ENCODE measurements at places on chromosomes 7 and 10.

DNA sequence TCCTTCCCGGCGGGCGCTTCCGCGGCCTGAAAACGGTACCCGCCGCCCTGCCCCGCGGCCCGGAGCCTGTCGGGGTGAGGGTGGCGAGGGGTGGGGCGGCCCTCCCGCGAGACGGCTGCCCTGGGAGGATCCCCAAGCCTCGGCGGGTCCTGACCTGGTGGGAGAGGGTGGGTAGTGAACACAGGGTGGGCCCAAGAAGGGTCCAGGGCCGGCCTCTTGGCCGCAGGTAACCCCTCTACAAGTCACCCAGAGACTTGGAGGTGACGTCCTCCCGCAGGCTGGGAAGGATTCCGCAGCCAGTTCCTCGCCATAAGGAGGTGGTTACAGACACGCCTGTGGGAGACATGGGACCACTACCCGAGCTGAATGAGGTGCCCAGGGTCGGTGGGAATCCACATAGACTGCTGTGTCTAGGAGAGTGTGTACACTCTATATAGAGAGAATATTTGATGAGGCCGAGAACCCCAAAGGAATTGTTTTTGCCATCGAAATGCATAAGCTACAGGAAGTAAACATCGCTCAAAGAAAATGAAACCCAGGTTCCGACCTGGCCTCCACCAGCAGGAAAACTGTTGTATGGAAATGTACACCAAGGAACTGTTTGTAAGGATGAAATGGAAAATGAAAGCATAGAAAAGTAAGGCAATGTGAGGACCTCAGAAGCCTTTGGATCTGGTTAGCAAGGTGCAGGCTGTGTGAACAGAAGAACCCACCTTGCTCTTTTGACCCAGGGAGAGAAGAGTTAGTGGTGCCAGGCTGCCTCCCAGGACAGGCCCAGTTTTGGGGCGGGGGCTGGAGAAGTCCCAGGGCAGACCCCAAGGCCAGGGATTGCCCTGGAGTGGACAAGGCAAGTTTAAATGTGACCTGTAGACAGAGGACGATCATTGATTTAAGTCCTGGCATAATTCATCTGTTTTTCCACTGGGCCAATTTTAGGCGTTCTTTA is 659 bp downstream of the OPTN start:
- DNase-seq, result no peak

DNA sequence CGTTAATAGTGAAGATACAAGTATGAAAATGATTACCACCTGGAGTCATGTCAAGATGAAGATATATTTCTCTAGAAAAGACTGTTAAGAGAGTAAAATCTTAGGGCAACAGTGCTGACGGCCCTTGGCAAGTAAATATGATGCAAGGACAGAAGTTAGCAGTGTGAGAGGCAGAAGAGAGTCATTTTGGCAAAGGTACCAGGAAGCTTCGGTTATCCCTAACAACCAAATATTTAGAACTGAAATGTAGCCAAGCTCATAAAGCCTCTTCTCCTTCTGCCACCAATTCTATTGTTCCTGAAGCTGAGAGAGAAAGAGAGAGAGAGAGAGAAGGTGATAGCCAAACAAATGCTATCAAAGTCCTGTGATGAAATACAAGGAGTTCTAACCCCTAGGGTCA is 109.6 kb downstream of the MACC1 start:
- no peak for DNase-seq

- DNase-seq, result peak; percentile 80
Observed at GRCh38 chr10:119165171-119166117, at the start of gene SFXN4. Gene SFXN4, minus strand, starts transcription at chr10:119165714. Its CDS starts 67 bp downstream, at chr10:119165647.

GRCh38 chr7:70762696-70763095 is 369.2 kb upstream of the GALNT17 start:
- DNase-seq, result no peak

- no peak for DNase-seq
Observed at GRCh38 chr10:95509251-95509650, 51.9 kb downstream of the SORBS1 start.

All from naive B cell (primary cell).